ENCODE measurements at places on chromosomes 1 and 21.

DNA sequence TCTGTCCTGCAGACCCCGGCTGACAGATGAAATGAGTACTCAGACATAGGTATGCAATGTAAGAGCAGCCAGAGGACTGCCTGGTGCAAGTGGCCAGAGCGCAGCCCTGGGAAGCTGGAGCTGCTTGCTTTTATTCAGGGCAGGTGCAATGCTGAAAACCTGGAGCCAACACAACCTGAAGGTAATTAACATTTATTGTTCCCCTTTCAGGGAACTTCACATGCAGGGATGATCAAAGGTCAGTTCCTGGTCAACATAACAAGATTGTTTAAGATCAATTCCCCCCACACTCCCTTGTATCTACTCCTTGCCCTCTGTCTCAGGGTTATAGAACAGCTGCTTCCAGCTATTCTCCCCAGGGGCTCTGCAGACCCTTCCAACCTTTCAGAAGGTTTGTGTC is 48.7 kb upstream of the PRELP start:
- DNase-seq = no peak

DNA sequence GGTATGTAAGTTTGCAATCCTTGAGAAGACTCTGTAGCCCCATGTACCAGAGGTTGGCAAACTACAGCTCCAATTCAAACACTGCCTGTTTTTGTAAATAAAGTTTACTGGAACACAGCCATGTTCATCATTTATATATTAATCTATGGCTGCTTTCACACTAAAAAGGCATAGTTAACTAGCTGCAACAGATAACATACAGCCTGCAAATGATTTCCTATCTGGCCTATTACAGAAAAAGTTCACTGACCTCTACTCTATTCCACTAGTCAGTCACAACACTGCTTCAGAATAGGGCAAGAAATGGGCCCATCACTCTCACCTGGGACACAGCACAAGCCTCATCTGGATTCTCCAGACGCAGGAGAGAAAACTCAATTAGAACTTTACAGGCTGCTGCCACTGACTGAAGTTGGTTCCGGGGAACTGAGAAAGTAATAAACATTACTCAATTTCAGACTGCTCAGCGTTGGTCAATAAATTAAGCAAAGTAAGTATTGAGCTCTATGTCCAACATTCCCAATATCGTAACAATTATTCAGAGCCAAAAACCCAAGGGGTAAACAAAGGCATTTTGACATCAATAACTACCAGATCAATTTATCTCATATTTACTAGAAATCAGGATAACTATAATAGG is 10.6 kb downstream of the UBR4 start:
- no peak for DNase-seq

DNA sequence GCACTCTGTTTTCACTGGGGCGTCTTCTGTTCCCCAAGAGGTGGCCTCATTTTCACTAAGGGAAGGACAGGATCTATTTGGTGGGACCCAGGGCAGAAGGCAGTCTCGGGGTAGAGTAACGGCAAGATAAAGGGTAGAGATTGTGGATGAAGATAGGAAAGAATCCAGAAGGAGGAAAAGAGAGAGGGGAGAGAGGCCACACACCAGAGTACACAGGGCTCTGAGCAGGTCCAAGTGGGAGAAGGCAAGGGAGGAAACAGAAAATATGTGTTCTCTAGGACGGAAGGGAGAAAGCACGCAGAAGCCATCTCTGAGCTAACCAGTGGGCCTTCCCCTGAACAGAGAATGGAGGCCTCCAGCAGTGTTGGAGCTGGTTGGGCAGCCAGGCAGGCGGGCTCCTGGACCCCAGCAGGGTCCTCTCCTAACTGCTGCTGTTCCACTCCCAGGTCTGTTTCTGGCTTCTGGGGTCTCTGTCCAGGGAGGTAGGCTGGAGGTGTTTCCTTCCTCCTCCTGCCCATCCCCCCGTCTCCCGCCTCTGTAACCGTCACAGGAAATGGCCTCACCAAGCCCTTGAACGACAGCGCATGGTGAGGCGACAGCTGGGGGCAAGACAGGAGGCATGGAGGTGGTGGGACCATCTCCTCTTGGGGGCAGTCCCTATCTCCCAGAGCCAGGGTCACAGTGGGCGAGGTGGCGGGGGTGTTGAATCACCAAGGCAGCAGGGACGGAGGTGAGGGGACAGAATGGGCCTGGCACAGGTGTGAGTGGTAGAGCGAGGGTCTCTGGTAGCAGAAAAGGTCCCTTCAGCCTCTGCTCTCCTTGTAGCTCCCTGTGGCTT is 649 bp downstream of the PTPN7 start:
- DNase-seq = no peak

DNA sequence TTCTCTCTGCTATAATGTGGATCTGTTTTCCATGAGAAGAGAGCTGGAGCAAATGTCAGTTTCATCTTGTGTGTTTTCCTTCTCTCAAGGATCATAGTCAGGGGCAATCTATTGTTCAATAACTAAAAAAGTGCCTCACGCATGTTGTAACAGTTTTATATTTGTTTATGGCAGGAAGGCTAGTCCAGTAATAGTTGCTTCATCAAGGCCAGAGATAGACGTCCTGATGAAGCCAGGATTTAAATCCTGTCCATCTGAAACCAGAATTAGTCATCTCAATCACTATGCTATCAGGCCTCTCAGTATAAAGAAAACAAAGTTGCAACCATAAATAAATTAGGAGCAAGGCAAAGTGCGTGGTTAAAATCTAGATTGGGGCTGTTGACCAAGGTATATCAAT is 30.2 kb upstream of the DUSP10 start:
- DNase-seq = no peak

Data from globus pallidus (tissue), 1 donor.